Activated CD8-positive, alpha-beta memory T cell treated with anti-CD3 and anti-CD28 coated beads, Interleukin-2, amount 10 ng/mL, durations not matched to agents 7 days and 5 days (primary cell): ENCODE measurements at places on chromosomes 3 and 15.
A peak's percentile ranks its signal among the peaks of the same experiment; 100 is the strongest.

DNA sequence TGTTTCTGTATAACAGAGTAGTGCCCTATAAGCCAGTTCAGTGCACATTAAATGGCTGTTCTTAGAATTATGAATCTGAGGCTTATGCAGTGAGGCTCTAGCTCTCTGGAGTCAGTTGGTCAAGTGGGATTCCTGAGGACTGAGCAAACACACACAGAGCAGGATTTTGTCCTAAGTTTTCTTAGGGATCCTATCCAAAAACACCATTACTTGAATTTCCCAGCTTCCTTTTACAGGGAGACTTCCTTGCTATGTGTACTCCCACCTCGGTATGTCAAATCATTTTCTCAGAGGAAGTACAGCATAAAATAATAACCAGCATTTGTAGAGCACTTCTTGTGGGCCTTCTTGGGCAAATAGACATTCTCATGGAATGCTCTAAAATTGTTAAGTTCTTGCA lies 63.1 kb upstream of the GOLGA6B start:
- DNase-seq, result no peak

DNA sequence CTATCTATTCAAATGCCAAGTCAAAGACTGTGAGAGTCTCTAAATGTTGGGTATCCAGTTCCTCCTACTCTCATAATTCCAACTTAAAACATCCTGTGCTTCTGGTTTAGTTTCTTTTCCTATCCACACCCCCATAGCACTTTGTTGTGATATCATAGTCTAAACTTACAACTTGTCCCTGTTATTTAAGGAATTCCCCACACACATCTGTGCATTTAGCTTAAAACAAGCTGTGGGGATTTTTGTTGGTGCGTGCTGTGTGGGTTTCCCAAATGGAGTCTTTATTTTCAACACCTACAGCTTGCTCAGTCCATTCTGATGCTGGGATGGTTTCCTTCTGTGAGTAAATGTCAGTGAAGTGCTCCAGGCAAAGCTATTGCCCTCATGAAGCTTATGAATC lies 167.3 kb downstream of the GMNC start:
- no peak for DNase-seq

DNA sequence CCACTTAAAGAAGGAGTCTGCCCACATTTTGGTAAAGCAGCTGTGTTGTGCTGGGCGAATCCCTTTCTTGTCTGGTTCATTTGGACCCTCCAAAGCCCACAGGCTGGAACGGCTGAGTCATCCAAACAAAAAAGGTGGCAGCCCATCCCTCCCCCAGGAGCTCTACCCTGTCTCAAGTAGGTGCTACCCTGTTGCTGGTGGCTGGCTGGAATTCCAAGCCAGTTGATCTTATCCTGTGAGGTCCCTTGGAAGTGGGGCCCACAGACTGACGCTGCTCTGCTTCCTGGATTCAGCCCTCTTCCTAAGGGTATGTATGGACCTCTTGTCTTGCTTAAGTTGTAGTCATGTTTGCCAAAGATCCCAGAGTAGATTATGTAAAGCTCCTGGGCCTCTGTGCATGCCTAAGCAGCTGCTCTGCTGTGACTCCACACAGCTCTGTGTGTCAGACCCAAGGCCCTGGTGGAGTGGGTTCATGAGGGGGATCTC lies 44.5 kb downstream of the CCR1 start:
- no peak for DNase-seq

DNA sequence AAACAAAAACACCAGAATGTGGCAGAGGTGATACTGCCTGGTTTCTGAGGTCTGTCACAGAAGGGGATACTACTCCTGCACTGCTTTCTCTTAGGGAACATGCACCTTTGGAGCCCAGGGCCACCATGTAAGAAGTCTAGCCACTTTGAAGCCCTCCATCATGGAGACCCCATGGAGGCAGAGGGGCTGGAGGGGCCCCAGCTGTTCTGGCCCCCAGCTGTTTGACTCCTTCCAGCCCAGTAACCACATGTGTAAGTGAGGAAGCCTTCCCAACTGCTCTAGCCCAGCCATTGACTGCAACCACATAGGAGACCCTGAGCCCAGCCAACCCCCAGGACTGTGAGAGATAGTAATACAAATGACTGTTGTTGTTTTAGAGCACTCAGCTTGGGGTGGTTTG lies 9.0 kb upstream of the IGDCC4 start:
- no peak for DNase-seq

GRCh38 chr3:124269619-124270018 lies 277.7 kb upstream of the ROPN1 start:
- DNase-seq, result no peak

DNA sequence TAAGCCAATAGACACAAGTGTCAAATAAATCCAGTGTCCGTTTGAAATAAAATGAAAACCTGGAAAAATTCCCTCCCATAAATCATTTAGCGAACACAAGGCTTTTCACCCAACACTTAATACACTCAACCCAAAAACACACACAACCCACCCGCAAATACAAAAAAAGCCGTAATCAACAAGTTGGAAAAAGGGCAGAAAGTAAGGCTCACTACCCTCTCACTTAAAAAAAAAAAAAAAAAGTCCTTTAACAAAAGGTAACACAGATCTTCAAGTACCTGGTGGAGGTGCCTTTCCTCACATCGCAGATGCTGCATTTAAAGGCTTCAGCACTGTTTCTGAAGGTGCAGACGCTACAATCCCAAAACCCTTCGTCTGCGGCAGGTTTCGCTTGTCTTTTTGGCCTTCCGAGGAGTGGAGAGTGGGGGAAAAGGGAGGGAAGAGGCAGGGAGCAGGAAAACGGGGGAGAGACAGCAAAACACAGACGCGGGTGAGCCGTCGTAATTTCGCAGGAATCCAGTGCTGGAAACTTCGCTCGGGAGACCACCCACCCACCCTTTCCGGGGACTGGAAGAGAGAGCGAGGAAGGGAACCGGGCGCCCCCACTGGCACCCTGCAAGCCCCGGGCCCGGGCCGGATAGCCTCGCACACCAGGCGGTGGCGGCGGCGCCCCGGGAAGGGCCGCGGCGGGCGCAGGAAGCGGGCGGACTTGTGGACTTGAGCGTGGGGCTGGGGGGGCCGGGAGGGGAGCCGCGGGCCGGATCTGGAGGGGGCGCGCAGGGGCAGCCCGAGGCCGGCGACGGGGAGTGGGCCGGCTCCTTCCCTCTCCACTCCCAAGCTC lies 401.8 kb downstream of the SHQ1 start:
- peak; percentile 56 for DNase-seq

DNA sequence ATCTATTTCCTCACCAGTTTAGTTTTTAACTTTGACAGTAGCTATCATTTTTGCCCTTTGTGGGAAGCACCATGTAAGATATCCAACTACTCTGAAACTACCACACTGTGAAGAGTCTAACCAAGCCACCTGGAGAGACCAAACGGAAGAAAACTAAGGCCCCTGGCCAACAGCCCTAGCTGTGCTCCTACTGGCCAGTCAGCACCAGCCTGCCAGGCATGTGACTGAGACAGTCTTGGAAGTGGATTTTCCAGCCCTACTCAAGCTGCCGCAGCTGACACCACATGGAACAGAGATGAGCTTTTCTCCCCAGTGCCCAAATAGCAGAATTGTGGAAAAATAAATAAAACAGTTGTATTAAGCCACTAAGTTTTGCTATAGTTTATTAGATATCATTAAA lies 2.9 kb upstream of the TBC1D5 start:
- no peak for DNase-seq

- no peak for DNase-seq
These were observed 115.9 kb upstream of the CCNL1 start for GRCh38 chr3:157275832-157276231.

GRCh38 chr3:4754180-4755086 lies 224.8 kb upstream of the BHLHE40 start:
- peak; percentile 70 for DNase-seq

DNA sequence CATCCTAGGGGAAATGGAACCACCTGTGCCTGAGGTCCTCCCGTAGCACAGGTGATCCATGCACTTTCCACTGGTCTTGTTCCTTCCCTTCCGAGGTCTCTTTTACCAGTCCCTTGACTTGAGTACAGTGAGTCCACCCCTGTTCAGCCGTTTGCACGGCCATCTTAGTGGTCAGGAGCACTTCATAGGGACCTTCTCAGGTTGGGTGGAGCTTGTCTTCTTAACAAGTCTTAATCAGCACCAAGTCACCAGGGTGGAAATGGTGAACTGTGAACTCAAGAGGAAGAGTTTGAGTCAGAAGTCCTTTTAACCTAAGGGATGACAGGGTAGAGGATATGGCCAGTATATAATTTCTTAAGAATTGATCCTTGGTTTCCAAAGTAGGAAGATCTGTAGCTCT lies 21.4 kb downstream of the ARL8B start:
- DNase-seq, result no peak

DNA sequence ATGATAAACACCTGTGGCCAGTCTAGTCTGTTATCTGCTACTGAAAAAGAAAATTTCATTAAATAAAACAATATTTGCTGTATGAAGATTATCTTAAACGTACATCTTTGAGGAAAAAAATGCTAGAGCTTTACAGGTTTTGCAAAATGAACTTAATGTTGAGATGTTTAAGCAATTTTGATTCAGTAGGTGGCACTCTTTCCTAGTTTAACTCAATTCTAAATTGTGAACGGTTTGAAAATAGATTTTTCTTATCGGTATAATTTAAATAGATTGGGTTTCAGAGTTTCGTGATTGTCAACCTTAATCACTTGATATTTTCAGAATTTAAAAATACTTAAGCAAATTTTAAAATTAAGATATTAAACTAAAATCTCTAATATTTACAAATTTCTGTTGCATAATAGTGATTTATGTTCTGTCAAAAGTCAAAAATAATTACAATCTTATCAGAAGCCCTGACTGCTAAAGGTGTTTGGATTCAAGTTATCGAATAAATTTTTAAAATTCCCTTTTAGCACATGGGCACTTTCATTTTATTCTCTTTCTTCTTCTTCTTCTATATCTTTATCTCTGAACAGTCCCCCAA lies 7.0 kb upstream of the RNF111 start:
- DNase-seq, result no peak

GRCh38 chr3:22392859-22393258 lies 641.8 kb upstream of the ZNF385D start:
- DNase-seq, result no peak

- no peak for DNase-seq
These were observed 68.3 kb upstream of the SLC12A8 start for GRCh38 chr3:125280668-125281361.

DNA sequence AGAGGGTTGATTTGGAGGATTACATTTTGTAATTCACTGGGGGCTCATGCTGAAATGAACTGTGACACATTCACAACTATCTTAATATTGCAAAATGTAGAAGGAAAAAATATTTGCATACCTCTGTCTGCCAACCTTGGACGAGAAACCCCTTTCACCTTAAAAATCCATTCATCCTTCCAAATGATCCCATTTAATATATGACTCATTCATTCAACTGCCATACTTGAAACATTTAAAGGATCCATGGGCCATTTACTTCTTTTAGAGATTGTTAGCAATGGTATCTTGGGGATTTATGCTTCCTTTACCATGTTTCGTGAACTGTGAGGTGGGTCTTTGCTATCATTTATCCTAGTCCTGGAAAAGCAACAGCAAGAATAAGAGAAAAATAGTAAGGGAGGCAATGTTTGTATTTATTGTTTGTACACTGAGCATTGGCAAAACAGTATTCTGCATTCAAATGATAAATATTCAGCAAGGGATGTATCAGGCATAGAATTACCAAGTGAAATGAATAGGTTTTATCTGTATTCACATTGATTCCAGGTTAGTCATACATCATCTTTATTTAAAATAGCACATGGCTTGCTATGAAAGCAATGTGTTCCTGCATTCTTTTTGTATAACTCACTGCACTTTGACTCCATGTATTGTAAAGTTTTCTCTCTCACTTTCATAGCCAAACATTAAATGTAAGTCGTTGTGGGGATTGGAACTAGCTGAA lies 378.1 kb downstream of the NSUN3 start:
- DNase-seq, result no peak

DNA sequence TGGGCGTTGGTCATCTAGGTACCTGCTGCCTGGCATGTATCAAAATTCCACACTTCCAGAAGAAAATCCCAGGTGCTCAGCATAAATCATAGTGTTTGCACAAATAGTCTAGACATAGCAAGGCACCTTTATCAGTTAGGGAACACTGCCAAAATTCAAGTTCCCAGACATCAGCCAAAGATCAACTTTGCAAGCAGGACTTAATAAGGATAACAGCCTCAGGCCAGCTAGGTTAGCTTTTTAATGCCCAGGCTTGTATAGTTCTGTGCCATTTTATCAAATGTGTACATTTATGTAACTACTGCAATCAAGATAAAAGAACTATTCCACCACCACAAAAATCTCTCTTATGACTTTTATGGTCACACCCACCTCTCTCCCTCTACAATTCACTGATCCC lies 30.7 kb downstream of the DZIP3 start:
- no peak for DNase-seq

DNA sequence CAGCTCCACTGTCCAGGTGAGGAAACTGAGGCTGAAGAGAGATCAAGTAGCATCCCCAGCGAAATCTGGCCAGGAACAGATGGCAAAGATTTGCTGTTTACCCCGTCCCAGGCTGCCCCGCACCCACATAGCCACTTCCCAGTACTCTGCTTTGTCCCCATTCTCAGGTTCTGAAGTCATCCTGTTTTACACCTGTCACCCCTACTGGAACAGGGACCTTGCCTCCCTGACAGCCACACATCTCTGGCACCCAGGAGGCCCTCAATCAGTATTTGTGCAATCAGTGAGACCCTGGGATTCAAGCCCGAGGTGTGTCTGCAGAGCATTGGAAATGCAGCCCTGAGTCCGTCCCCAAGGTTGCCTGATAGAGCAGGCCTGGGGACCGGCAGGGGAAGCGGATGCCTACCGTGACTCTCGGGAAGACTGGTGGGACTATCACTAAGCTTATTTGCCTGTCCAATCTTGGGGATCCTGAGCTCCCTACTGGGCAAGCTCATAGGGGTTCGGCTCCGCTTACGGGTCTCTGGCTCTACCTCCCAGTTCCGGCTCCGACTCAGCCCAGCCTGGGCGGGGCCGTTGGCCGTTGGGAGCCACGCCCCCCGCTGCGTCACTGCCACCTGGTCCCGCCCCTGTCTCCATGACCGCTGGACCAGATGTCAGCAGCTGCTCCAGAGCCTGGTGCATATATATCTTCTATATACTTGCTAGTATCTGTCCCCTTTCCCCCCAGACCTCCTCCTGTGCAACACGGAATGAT lies 17.5 kb upstream of the FANCD2 start:
- peak; percentile 85 for DNase-seq

DNA sequence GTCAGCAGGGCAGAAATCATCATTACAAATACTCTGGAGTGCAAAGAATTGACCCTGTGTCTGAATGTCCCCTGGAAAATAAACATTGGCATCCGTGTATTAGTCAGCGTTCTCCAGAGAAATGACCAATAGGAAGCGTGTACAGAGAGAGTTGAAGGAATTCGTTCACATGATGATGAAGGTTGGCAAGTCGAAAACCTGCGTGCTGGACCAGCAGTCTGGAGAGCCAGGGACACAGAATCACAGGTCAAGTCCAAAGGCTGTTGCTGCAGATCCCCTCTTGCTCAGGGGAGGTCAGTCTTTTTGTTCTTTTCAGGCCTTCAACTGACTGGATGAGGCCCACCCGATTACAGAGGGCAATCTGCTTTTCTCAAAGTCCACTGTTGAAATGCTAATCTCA lies 16.6 kb downstream of the GP9 start:
- no peak for DNase-seq

GRCh38 chr3:148990236-148990635 lies 1.1 kb upstream of the GYG1 start:
- DNase-seq, result no peak
